ENCODE measurements at places on chromosomes 16 and 17. TPM values are rescaled to one million over a fixed set of nuclear protein-coding genes. Genes with fewer than 3 reads are reported as not detected.

SSH2 gene
- total RNA-seq: 168 TPM

ENDOV gene
- total RNA-seq: 17.4 TPM

RBFOX1 gene
- total RNA-seq: 47.4 TPM

EVI2B gene
- 2.1 TPM for total RNA-seq

MEFV gene
- total RNA-seq: 0.76 TPM

DNA sequence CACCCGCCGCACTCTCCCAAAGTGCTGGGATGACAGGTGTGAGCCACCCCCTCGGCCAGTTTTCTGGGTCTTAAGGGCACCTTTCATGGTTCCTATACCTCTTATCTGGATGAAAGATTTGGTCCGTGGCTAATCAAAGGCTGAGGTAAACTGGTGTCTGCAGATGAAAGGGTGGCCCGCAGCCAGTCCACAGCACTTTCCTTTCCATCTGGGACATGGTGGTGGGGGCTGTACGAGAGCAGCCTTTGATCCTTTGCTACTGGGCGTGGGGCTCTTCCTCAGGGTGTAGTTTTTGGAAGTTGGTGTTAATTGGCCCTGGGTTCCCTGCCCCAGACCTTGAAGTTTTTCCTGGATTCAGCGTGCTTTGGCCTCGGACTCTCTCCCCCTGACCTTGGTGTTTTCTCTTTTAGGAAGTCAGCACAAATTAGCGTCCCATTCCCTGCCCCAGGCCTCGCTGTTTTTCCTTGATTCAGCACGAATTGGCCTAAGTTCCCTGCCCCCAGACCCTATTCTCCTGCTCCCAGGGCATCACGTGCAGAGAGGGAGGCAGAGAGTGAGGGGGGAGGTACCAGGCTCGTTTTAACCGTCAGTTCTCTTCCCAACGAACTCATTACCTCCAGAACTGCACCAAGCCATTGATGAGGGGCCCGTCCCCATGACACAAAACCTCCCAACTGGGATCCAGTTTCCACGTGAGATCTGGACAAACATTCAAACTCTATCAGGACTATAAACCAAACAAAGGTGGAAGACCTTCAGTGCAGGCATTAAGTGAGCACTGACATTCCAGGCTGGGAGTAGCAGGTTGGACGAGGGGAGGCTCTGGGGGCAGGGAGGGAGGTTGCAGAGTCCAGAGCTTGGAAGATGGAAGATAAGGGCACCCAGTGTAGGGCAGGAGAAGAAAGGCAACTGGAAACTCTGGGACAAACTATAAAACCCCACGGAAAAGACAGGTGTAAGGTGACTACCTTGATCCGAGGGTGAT lies 11.6 kb downstream of the DPEP1 start:
- peaks cover 31% of the 10 kb centered on the region for H3K27me3 ChIP-seq
- no peak overlapping the region for H3K4me3 ChIP-seq
- no peak overlapping the region for H3K27ac ChIP-seq
- no peaks in the 10 kb centered on the region for H3K36me3 ChIP-seq
- no peaks in the 10 kb centered on the region for H3K4me1 ChIP-seq
- DNase-seq: no peak

- H3K27me3 ChIP-seq: no peaks in the 10 kb centered on the region
- no peak overlapping the region for H3K27ac ChIP-seq
- no peak for DNase-seq
- no peak overlapping the region for H3K4me3 ChIP-seq
- H3K4me1 ChIP-seq: no peaks in the 10 kb centered on the region
Observed at GRCh38 chr16:80807906-80808305, 3.5 kb upstream of the CDYL2 start.

DNA sequence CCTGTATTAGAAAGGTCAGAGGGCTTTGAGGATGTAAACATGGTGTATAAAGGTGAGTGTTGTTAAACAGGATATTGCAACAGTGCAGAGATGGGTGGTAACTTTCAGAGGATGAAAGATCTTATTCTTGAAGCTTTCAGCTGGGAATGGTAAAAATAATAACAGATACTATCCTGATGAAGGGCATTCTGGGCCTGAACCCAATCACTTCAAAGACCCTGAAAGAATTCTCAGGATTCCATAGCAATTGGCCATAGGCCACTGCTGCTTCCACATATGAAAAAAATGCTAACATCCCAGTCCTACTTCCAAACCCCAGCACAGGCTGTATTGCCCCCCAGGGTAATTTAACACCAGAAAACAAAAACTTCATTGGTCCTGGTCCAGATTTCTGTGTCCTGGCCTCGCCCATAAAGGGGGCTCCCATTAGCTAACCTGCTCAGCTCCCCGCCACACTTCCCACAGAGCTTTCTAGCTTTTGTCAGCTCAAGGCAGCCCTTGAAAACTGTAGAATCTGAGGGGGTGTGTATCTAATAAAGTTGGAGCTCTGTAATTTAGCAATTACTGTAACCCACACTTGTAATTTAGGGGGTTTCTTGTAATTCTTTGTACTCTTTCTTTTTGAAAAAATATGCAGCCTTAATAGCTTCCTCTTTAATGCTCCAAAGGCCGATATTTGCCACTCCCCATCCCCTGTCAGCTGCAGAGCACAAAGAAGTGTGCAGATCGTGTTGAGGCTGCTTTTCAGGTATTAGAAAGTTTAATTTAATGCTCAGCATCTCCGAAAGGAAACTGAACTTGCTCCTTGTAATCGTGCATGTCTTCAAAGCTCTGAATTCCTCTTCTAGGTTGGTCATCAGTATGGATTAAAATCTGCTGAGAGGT lies 371.5 kb downstream of the SEC14L1 start:
- no peaks in the 10 kb centered on the region for H3K27me3 ChIP-seq
- H3K4me1 ChIP-seq: no peaks in the 10 kb centered on the region
- H3K36me3 ChIP-seq: no peaks in the 10 kb centered on the region
- H3K27ac ChIP-seq: no peak overlapping the region
- no peak for DNase-seq

GRCh38 chr16:50263060-50263909 lies 3.1 kb upstream of the ADCY7 start:
- no peaks in the 10 kb centered on the region for H3K36me3 ChIP-seq
- H3K4me1 ChIP-seq: peaks cover 9% of the 10 kb centered on the region
- no peak overlapping the region for H3K27ac ChIP-seq
- H3K27me3 ChIP-seq: no peaks in the 10 kb centered on the region

GRCh38 chr16:80191928-80192327 lies 348.9 kb upstream of the DYNLRB2 start:
- no peaks in the 10 kb centered on the region for H3K27me3 ChIP-seq
- H3K27ac ChIP-seq: no peak overlapping the region
- DNase-seq: no peak

GRCh38 chr17:41339571-41340172 lies 11.0 kb downstream of the KRT33A start:
- no peak overlapping the region for H3K4me3 ChIP-seq
- no peak for DNase-seq
- no peaks in the 10 kb centered on the region for H3K27me3 ChIP-seq
- H3K27ac ChIP-seq: no peak overlapping the region
- H3K4me1 ChIP-seq: no peaks in the 10 kb centered on the region
- no peaks in the 10 kb centered on the region for H3K36me3 ChIP-seq

Measured in gastrocnemius medialis (tissue), 4 donors.